ENCODE measurements at places on chromosomes 3 and 15. TPM values are rescaled to one million over a fixed set of nuclear protein-coding genes. Genes with fewer than 3 reads are reported as not detected.

DNA sequence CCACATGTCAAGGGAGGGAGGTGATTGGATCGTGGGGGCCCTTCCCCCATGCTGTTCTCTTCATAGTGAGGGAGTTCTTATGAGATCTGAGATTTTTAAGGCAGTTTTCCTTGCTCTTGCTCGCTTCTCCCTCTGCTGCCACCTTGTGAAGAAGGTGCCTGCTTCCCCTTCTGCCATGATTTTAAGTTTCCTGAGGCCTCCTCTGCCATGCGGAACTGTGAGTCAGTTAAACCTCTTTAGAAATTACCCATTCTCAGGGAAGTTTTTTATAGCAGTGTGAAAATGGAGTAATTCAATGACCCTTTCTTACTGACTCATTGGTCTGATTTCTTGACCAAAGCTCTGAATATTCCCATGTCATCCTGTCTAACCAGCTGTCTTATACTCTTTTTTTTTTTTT is 484.4 kb upstream of the TPRG1 start:
- H3K36me3 ChIP-seq, result no peaks in the 10 kb centered on the region
- no peak for ATAC-seq
- no peaks in the 10 kb centered on the region for H3K27me3 ChIP-seq
- H3K4me1 ChIP-seq, result peaks cover 22% of the 10 kb centered on the region

GPR171 gene
- 4.3 TPM for total RNA-seq

SLCO3A1 gene
- 12.1 TPM for total RNA-seq

DNA sequence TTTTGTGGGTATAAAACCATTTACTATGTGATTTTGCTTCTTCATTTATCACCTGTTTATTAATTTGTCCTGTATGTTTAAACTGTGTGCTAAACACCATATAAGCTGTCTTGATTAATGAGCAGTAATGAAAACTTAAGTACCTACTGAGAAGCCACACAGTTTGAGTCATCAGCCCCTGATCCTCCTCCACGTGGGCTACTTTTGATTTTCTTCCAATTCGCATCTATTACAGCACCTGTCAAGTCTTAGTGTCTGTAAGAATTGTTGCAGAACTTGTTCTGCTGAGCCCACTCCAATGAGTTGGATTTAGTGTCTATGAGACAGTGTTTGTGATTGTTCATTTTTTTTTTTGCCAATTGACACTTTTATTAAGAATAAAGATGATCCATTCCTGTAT is 16.8 kb downstream of the EPHA6 start:
- H3K4me1 ChIP-seq, result no peaks in the 10 kb centered on the region
- H3K36me3 ChIP-seq, result no peaks in the 10 kb centered on the region
- no peak overlapping the region for H3K27ac ChIP-seq
- no peak overlapping the region for H3K4me3 ChIP-seq

GRCh38 chr3:88311826-88312225 is 162.1 kb downstream of the C3orf38 start:
- no peak for ATAC-seq
- no peaks in the 10 kb centered on the region for H3K27me3 ChIP-seq
- H3K36me3 ChIP-seq, result no peaks in the 10 kb centered on the region

DNA sequence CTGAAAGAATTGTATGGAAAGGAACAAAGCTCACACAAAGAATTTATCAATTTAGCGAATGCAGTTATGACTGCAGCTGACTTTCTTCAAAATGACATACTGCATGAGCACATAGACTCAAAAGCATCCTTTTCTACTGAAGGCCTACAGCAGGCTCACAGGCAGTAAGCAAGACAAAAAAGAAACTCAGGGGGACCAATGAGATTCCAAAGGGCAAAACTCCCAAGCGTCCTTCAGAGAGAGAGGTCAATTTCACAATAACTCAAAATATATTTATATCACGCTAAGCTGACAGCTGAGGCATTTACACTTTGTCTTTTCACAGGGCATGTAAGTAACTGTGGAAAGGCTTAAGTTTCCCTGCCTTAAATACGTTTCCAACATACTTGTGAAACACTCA is 427.9 kb upstream of the RASGRP1 start:
- no peak for ATAC-seq
- H3K27ac ChIP-seq, result no peak overlapping the region
- no peaks in the 10 kb centered on the region for H3K36me3 ChIP-seq

DNA sequence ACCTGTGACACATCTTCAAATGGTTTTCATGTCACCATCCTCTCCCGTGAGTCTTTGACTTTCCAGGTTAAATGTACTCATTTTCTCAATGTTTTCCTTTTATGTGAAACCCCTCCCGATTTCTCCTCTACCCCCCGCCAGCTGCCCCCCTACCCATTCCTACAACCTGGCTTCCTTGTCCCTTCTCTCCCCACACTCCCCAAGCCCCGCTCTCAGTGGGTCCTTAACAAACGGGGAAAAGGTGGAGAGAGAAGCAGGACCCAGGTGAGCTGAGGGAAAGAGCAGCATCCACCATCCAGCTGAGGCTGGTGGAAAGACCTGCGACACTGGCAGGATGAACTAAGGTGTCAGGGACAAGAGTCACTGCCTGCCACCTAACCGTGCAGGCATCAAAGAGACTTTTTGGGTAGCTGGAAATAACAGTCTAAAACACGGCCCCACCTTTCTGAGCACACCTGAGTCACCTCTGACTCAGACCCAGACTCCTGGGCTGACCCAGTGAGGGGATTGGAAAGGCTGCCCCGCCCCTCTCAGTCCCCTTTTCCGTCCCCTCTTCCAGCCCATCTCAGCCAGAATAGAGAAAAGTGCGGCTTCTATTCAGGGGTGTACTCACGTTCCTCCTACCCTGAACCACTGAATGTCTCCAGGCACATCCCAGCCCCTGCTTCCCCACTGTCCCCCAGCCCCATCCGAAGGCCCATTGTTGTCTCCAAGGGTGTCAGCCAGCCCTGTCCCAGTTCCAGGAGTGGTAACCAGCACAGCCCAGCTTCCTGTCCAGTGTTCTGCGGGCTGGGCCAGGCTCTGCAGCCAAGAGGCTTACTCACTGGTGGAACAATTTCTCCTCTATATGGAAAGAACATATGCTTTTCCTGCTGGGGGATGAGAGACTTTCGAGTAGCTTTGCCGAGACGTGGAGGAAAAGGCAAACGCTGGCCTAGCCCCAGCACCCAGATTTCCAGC is 20.4 kb downstream of the ISG20 start:
- H3K27ac ChIP-seq, result no peak overlapping the region
- peaks cover 24% of the 10 kb centered on the region for H3K27me3 ChIP-seq
- H3K36me3 ChIP-seq, result no peaks in the 10 kb centered on the region
- ATAC-seq, result peak; percentile 20
- H3K4me3 ChIP-seq, result no peak overlapping the region

ZNF660 gene
- 5.0 TPM for total RNA-seq
